Bronchial epithelial cell (primary cell): ENCODE measurements at places on chromosomes 3 and 15.

DNA sequence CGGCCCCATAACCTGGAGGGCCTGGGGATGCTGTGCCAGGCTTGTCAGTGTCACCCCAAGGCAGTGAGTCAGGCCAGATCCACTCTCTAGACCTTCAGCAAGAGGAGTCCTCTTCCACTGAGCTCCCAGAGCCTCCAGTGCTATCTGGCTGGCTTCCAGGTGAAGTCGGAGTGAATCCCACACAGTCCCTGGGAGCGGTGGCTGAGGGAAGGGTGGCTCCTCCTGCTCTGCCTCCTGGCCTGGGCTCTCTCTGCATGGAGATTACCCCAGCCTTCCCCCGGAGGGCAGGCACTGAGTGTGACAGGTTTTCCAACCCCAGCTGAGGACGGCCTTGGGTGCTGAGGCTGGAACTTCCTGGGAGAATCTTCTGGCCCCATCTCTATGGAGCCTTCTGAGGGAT lies 82.7 kb downstream of the EPHB1 start:
- no peak for DNase-seq

- DNase-seq, result peak; percentile 58
Observed at GRCh38 chr15:98455904-98456303, 192.4 kb upstream of the IGF1R start.

DNA sequence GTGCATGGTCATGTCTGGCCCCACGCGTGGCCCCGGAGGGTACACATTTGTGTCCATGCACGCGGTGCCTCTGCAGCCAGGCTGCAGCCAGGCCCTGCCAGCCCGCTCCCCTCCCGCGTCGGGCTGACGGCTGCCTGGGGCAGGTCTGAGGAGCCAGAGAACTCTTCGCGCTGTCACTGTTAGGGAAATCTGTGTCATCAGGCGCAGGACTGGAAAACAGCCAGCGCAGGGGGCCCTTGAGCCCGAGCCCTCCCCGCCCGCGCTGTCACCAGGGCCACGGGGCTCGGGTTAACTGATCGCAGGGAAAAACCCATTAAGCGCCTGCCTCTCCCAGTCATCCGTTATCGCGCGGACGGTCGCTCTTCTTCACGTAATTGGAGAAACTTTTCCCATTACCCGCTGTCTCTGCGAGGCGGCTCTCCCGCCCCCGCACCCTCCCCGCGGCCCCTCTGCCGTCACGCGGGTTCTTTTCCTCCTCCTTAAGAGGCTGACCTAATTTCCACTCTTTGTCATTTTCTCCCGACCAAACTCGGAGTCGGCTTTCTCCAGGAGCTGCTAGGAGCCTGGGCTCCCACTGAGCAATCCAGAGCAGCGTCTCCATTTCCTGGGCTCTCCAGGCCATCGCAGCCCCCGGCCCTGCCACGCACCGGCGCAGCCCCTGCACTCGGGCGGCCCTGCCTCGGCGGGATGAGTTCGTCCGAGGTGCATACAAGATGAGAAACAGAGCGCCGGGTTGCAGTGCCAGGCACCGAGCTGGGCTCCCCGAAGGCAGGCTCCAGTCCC lies 57.5 kb upstream of the PRR23E start:
- no peak for DNase-seq

DNA sequence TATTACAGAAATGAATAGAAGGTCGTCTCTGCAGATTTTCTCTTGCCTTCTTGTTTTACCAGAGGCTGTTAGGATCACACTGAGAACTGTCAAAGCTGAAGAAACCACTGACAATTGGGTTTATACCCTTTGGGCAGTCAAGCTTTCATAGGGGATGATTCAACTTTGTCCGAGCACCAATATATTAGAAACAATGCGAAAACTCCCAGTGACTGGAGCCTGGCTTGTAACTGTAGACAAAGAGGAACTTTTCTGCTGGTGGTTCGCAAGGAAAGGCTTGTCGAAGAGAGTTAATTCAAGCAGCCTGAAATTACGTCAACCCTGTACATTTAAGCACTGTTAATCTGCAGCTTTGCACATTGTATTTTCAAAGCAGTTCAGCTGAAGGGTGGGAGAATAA lies 193.2 kb upstream of the ZNF385D start:
- DNase-seq, result no peak

- no peak for DNase-seq
Observed at GRCh38 chr3:177817751-177818150, 620.5 kb upstream of the TBL1XR1 start.

DNA sequence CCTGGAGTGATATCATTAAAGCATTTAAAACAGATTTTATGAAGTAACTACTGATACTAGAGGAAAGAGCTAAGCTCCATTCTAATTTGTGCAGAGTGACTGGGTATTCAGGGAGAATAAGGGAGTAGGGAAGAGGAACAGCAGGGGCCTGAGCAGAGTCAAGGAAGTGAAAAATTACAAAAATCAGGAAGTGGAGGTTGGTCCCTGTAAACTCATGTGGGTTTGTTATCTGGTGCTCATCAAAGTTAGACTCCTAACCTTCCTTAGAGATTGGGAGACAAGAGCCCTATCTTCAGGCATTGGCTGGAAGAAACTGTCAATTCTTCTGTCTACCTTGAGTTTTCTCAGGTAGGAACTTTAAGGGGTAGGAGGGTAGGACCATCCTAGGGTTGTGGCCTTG lies 82.5 kb downstream of the NEK11 start:
- no peak for DNase-seq

DNA sequence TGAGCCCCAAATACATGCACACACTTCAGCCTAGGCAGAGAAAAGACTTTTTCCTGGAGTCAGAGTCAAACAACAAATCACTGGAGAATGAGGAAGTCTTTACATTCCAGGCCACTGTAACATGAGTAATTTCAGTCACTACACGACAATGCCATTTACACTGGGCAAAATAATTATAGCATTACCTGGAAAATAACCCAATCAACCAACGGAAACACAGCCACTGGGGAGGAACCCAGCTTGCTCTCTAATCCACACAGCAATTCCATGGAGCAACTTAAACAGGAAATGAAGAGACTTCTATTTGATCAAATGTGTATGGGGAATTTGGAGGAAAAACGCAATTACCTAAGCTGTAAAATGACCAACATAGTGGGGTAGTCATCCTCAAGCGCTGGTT lies 15.2 kb downstream of the FSTL1 start:
- peak; percentile 92 for DNase-seq

DNA sequence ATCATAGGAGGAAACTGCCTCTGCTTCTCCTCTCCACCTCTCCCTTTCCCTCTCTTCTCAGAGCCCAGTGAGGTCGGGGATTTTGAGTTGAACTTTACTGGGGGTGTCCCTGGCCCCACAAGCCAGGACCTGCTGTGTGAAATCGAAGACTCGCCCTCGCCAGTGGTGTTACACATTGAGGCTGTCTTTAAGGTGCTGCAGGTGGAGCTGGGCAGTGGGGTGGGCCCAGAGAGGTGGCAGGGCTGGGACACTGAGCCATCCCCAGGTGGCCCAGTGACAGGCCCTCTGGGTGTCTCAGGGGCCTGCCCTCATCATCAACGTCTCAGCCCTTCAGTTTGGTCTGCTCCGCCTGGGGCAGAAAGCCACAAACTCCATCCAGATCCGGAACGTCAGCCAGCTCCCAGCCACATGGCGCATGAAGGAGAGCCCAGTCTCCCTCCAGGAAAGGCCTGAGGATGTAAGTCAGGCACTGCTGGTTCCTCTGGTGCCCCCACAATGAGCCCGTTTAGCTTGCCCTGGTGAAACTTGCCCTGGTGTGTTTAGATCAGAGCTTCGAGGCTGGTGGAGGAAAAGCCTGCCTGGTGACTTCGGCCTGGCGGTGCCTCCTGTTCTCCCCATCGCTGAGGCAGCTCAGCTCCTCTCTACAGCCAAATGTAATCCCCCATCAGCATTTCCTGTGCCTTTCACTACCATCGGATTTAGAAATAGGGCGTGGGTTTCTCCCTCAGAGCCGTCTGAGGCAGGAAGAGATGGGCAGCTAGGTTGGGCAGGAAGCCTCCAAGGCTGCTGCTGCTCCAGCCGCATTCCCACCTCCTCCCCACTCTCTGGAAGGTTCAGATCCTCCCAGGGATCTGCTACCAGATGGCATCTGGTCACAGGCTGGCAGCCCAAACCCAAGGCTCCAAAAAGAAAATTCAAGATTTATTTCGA lies 39.2 kb downstream of the ACAA1 start:
- DNase-seq, result no peak

- peak; percentile 95 for DNase-seq
Observed at GRCh38 chr15:74423431-74424257, 10.1 kb downstream of the SEMA7A start.

GRCh38 chr3:27880969-27881892 lies 159.1 kb upstream of the EOMES start:
- no peak for DNase-seq

- no peak for DNase-seq
Observed at GRCh38 chr3:105572501-105572900, 205.8 kb downstream of the ALCAM start.

DNA sequence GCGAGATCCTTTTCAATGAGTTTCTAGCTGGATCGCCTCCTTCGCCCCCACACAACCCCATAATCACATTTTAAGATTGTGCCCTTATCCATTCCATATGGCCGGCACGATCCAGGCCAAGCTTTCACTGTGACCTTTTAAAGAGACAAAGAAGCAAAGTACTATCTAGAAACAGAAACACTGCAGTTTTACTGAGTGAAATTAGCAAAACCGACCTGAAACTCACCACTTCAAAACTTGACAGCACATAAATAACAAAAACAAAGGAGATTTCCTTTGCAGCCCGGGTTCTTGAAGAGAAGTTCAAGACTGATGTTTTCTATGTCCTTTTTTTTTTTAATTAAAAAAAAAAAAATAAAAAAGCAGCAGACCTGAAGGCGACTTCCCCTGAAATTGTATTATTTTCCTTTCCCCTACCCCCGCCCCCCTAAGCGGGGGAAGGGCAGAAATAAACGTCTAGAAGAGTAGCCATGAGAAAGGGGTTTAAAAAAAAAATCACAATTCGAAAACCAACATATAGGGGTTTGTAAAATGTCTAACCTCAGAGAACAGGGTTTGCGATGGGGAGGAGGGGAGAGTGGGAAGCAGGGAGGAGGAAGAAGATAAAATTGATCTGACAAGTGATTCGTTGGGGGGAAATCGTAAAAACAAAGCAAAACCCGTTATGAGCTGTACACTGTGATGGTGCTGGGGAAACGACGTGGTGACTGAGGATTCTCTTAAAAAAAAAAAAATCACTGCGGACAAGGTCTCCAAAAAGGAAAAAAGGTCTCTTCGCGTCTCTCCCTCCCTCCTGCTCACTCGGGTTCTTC lies 1.5 kb downstream of the SATB1 start:
- DNase-seq, result peak; percentile 42

GRCh38 chr3:176767385-176767784 lies 429.9 kb downstream of the TBL1XR1 start:
- peak; percentile 99 for DNase-seq

DNA sequence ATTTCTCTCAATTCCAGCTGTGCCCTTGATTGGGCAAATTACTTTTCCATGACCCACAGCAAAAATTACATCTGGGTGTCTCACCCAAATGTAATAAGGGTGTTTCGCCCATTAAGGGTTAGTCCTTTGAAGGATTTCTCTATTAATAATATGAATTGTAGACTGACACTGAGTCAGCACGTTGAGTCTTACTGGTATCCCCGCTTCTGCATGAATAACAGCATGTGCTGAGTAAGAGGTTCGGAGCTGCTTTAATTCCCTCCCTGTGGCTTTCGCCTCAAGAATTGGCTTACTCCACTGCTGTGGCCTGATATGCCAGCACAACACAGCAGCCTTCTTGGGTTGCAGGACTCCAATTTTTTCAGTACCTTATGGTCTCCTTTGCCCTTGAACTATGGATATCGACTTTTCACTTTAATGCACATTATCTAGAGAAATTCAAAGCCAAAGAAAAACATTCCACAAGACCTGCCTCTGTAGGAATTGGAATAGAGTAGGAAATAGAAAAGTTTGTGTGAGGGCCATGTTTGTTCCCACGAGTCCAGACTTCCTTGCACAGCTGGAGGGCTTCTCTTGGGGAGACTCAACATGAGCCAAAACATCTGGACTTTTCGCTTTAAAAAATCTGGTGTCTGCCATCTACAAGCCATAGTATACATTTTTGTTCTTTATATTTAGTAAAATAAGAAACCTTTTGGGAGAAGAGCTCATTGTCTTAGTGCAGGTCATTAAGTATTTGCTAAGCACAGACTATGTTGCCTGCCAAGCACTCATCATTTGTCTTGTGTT lies 20.7 kb upstream of the ERC2 start:
- DNase-seq, result peak; percentile 10

- no peak for DNase-seq
Observed at GRCh38 chr3:173055228-173055933, 85.7 kb downstream of the SPATA16 start.

- DNase-seq, result no peak
Observed at GRCh38 chr3:27728195-27729087, 6.3 kb upstream of the EOMES start.

DNA sequence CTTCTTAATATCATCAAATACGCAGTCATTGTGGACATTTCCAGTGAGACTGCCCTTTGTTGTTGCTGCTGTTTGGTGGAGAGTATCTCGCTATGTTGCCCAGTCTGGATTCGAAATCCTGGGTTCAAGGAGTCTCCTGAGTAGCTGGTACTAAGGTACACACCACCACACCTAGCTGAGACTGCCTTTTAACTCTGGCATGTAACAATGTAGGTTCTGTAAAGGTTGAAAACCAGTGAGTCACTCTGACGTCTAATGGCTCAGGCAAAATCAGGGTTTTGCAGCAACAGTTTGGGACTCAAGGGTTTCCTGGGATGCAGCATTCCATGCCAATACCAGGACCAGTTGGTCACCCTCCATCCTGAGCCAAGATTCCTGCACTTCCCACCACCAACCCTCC lies 52.2 kb downstream of the AQP9 start:
- peak; percentile 66 for DNase-seq

- peak; percentile 47 for DNase-seq
Observed at GRCh38 chr3:138440596-138440995, 6.2 kb downstream of the ESYT3 start.

DNA sequence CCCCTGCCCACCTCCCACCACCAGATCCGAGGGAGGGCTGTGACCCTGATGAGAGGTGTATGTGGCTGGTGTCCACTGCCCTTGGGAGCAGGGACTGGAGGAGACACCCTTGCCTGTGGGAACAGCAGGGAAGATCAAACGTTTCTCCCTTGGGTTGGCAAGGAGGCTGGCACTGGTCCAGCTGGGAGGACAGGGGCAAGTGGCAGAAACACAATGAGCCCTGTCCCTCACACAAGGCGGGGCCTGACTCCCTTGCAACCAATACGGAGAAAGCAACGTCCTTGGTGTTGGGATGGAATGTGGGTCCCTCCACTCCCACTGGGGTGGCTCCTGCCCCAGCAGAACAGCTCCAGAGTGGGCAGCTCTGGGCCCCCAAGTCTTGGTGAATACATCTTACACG lies 5.2 kb downstream of the HYAL2 start:
- DNase-seq, result no peak

GRCh38 chr3:141421639-141422319 lies 53.5 kb downstream of the ZBTB38 start:
- DNase-seq, result peak; percentile 65

GRCh38 chr3:187013159-187013716 lies 82.9 kb downstream of the ST6GAL1 start:
- no peak for DNase-seq

DNA sequence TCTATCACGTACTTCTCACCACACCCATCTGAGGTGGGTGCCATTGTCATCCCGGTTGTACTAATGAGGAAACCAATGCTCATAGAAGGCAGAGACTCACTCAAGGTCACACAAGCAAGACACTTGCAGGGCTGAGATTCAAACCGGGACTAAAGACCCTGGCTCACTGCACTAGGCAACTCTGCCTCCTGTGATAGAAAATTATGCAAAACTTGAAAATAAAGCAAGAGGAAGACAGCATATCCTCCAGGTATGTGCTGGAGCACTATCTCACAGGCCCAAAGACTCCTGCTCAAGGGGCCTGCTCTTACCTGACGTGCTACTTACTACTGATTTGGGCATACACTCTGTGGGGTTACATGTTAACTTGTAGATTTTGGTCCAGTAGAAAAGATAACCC lies 25.6 kb downstream of the ANXA2 start:
- DNase-seq, result no peak
